ENCODE measurements at places on chromosomes 13 and 19.

DNA sequence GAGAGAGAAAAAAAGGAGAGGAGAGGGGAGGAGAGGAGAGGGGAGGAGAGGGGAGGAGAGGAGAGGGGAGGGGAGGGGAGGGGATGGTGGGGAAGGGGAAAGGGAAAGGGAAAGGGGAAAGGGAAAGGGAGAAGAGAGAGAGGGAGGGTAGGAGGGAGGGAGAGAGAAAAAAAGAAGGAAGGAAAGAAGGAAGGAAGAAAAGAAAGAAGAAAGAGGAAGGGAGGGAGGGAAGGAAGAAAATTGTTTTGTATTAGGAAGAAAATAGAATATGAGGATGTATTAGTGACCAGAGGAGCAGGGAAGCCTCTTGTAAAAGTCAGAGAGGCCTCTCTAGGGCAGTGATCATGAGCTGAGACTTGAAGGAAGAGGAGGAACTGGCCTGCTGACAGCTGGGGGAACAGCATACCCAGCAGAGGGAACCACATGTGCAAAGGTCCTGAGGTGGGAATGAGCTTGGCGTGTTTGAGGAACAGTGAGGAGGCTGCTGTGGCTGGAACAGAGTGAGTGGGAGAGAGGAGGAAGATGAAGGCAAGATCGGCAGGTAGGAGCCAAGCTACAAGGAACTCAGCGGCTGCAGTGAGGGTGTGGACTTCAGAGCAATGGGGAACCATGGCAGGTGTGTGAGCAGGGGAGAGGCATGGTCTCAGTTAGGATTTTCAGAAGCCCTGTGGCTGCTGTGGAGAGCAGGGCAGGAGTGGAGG lies 9.6 kb upstream of the KCNN1 start:
- DNase-seq = no peak

- no peak for DNase-seq
Measured at GRCh38 chr13:90233933-90234672, 1113.4 kb upstream of the MIR17HG start.

- DNase-seq = no peak
Measured at GRCh38 chr19:18440415-18440877, 2.5 kb upstream of the ISYNA1 start.

- DNase-seq = no peak
Measured at GRCh38 chr19:57558525-57558924, 1.1 kb downstream of the ZNF550 start.

DNA sequence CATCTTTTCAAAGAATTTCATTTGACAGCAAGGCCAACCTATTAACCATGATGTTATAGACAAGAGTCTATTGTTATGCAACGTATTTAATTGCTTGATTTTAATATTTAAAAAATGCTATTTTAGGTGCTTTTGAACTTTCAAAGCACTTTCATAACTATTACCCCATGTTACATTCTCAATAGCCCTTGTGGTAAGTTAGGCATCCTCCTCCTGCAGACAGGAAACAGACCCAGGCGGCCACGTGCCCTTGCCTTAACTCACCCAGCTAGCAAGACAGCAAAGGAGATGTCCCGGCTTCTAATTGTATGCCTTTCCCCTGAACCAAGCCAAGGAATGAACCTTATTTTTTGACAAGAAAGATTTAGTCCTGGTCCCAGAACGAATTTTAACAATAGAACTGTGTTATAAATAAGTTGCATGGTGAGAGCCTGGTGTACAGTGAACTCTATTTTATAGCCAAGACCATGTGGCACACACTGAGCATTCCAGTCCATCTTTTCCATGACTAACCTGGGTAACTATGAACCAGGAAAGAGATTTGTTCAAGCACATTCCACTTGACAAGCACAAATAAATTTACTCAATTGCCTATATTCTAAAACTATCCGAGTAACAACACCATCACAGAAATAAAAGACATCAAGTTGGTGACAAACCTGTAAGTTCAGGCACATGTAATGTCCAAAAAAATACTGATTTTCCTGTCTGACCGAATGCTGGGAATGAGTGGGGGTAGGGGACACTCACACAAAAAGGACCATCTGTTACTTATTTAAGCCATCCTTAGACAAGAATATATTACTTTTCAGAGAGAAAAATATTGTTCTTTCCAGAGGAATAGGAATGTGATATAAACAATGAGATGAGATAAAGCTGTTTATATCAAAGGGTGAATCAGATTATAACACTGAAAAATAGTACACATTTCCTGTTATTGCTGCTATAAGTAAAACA lies 163.0 kb downstream of the EFNB2 start:
- no peak for DNase-seq

DNA sequence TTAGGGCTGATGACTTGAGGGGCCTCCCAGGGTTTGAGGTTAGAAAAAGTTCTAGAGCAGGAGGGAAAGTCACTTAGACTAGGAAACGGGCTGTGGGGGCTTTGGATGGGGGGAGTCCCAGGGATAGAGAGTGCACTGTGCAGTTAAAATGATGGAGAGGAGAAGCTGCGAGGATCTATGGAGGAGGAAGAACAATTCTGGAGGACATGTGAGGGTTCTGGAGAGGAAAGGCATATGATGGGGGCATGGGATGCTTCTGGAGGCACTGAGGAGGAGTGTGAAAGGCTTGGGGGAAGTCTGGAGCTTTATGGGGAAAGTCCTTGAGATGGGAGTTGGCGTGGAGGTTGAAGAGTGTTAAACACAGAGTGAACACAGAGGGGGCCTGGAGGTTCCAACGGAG lies 2.2 kb downstream of the KCNC3 start:
- no peak for DNase-seq

GRCh38 chr19:55384131-55384919 lies at the start of gene TMEM238:
Gene TMEM238, minus strand, starts transcription at chr19:55384292. Its CDS starts 33 bp downstream, at chr19:55384259.
- DNase-seq = no peak

- DNase-seq = no peak
Measured at GRCh38 chr13:49428041-49428763, 15.7 kb downstream of the CAB39L start.

GRCh38 chr13:46313024-46313423 lies 74.0 kb downstream of the RUBCNL start:
- no peak for DNase-seq

DNA sequence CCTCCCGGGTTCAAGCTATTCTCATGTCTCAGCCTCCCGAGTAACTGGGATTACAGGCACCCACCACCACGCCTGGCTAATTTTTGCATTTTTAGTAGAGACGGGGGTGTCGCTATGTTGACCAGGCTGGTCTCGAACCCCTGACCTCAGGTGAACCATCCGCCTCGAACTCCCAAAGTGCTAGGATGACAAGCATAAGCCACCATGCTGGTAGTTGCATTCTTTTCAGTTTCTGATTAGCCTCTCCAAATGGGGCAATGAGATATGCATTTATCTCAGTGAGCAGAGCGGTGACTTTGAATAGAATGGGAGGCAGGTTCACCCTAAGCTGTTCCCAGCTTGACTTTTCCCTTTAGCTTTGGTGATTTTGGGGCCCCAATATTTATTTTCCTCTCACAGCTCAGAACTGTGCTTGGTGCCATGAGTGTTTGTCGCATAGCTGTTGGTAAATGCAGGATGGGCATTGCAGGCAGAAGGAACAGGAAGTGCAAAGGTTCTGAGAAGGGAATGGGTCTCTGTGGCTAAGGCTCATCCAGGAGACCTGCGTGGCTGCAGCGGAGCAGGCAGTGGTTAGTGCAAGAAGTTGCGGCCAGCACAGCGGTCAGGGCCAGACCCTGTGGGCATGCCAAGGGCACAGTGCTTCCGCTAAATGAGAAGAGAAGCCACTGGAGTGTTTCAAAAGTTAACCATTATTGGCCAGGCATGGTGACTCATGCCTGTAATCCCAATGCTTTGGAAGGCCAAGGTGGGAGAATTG lies 20.7 kb downstream of the LYPD3 start:
- DNase-seq = no peak

- DNase-seq = peak; percentile 79
Measured at GRCh38 chr19:15702534-15702930, 25.3 kb upstream of the OR10H2 start.

GRCh38 chr13:51802631-51803418 lies 1.1 kb downstream of the DHRS12 start:
- no peak for DNase-seq

DNA sequence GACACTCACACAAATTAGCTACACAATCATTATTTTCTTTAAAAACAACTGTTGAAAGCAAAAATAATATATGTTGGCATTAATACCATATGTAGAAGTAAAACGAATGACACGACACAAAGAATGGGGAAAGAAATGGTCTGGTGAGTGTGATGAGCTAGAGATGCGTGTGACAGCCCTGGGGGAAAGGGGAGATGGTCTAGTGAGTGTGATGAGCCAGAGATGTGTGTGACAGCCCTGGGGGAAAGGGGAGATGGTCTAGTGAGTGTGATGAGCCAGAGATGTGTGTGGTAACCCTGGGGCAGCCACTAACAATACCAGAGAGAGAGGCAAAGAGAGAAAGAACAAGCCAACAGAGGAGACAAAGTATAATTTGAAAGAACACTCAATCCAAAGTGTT lies 22.3 kb upstream of the LAMP1 start:
- DNase-seq = no peak

DNA sequence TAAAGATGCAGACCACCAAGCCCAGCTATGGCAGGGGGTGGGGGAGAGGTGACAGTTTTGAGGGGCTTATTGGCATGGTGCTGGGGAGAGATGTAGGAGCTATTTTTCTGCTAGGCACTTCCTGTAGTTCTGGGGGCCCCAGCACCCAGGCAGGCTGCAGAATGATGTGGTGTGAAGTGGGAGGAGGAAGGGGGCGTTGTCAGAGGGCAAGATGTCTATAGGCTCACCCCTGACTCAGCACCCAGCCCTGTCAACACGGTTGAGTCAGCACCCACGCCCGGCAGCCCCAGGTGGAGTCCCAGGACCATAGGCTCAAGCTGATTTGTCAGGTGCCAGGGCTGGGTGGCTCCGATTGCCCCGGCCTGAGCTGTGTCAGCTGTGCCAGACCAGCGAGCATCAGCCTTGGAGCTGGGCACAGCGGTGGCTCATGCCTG lies 5.8 kb downstream of the KLF2 start:
- DNase-seq = no peak

DNA sequence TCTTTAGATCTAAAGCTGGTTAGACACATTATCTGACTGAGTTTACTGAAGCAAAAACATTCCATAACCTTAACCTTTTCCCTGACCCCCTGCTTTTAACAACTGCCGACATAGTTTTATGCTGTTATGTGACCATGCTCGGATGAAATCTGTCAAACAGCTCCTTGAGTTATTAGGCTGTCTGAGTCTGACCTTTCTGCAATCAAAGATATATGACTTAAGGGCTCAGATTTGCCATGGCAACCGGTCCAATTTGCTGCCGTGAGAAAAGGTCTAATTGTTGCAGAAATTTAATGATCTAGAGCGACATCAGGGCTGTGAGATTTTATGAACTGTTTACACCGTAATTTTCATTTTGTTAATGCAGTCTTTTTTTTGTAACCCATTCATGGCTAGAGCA lies 61.8 kb downstream of the URI1 start:
- no peak for DNase-seq

GRCh38 chr13:85797311-85797710 lies 1.9 kb downstream of the SLITRK6 start:
- DNase-seq = no peak

GRCh38 chr19:46755077-46755852 lies 9.0 kb upstream of the STRN4 start:
- DNase-seq = no peak

DNA sequence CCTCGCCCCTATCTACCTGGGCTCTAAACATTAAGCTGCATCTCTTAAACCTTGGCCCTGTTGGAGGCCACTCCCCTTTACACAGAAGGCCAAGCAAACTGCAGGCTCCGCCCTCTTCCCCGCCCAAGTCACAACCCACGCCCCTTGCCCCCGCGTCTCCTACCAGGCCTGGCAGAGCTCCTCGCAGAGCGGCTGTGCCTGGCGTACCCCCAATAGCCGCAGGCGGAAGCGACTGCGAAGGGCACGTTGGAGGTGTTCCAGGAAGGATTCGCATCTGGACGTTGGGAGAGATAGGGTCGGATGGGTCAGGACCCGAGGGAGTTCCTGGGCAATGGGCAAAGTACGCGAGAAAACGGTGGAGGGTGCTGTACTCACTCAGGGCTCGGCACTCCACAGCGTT lies 5.9 kb downstream of the RTBDN start:
- DNase-seq = peak; percentile 80
